ENCODE measurements at places on chromosomes 3 and 15.
A peak's percentile ranks its signal among the peaks of the same experiment; 100 is the strongest.

DNA sequence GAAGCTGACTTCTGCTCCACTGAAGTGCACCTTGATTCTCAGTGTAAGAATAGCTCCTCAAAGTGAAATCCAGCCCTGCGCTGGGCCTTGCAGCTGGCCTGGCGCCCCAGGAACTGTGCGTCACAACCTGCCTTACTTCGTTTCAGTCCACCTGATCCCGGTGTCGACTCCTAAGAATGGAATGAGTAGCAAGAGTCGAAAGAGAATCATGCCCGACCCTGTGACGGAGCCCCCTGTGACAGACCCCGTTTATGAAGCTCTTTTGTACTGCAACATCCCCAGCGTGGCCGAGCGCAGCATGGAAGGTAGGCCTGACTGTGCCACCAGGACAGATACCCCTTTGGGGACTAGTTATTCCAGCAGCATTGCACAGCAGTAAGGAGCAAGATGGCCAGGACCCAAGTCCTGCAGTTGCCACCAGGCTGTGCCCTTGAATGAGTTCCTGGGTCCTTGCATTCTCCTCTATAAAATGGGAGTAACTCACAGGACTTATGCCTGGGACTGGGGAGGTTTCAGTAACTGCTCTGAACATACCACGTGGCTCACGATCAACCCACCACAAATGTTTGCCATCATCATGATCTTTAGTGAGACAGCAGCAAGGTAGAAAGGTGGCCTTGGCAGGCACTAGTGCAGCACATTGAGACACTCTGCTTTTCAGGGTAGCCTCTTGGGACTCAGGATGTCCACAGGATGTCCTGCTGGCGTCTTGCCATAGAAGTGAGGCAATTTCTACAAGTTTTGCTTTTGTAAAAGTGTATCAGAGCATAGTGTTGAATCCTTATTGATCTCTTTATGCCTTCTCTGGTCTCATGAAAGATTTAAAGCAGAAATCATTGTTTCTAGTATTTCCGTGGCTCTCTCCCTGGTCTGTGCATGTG is 46.8 kb downstream of the PXYLP1 start:
- no peak for DNase-seq

DNA sequence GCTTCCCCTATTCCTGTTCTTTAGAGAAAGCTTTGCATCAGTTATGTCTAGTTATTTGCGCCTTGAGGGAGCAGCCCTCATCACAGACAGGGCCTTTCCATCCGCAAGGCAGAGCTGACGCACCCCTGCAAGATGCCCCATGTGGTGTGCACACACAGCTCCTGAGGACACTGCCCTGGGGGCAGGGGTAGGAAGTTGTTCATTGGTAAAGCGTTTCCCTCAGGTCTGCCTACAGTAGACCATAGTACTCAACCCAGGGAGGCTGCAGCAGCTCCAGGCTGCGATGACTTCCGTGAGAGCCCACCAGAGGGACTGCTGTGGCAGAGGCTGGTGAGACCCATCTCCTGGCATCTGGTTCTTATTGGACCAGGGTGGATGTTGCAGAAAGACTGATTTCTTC is 55.1 kb upstream of the PLXNA1 start:
- DNase-seq = peak; percentile 48

DNA sequence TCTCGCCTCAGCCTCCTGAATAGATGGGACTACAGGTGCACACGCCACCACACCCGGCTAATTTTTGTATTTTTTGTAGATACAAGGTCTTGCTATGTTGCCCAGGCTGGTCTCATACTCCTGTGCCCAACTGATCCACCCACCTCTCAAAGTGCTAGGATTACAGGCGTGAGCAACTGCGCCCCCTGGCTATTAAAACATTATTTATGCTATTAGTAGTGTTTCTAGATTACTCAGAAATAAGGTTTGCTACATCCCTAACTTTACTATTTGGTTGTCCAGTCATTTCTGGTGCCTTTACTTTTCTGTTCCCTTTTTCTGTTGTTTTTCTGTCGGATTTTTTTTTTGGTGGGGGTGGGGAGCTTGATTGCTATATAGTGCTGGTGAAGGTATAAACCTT is 393.6 kb upstream of the TPM1 start:
- no peak for DNase-seq

DNA sequence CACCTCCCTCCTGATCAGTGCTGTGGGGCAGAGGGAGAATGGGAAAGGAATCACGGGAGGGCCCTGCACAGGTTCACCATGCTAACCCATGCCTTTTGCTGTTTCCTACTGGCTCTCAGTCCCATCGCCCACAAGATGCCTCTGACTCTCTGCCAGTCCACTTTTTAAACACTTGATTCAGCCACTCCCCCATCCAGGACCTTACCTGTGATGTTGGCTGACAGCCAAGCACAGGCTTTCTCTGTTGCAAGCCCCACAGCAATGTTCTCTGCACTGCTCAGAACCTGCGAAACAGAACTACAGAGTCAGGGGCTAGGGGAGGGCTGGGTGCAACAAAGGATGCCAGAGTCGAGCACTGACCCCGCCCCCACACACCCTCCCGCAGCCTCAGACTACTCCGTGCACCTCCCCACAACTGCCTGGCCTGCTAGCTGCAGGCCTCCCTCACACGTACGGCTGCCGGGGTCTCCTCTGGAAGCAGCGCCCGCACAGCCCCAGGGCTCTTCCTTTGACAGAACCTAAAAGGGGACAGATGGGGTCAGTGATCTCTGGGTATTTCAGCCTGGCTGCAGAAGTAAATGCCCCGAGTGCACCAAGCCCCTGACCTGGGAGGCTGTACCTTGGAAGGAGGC is 9.1 kb downstream of the CDAN1 start:
- no peak for DNase-seq

- DNase-seq = no peak
Observed at GRCh38 chr3:40719660-40720287, 195.0 kb downstream of the ZNF621 start.
